NCI-H2107 (cell line): ENCODE measurements at places on chromosomes 3 and 15.

DNA sequence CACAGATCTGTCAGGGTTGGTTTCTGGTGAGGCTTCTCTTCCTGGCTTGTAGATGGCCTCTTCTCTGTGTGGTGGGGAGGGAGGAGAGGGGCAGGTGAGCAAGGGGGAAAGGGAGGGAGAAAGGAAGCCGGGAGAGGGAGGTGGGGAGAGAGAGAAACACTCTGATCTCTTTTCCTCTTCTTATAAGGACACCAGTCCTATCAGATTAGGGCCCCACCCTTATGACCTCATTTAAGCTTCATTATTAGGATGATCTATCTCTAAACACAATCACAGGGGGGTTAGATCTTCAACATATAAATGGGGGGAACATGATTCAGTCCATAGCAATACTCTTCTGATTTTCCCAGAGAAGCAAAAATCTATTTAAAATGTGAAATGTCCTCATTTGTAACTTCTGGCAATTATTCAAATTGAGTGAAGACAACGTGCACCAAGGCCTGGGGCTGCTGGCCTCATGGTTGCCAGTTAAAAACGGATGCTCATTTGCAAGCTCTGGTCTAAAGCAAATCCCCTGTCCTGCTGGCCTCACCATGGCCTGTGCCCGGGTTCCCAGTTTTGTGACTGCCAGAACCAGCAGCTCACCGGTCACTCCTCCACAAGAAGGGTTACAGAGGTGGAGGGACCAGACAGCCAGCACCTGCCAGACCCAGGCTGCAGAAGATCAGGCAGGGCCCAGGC is 8.3 kb downstream of the POMGNT2 start:
- no peak for DNase-seq

DNA sequence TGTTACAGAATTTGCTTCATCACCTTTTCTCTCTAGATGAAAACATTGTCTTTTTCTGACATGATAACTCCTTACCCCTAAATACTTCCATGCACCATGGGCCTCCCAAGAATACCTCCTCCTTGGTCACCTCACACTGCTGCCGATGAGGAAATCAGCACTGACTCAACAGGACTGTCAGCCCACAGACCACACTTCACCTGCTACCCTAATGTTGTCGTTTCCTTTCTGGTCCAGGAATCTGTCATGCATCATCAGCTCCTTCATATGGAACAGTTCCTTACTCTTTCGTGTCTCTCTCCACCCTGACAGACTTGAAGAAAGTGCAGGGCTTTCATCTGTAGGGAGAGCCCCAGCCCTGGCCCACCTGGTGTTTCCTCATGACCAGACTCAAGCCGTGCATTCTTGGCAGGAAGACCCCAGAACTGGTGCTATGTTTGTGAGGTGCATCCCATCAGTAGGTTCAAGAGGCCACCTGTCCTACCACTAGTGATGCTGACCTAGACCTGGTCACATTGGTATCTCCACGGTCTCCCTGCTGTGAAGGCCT is 41.1 kb upstream of the PLXNA1 start:
- DNase-seq = no peak

DNA sequence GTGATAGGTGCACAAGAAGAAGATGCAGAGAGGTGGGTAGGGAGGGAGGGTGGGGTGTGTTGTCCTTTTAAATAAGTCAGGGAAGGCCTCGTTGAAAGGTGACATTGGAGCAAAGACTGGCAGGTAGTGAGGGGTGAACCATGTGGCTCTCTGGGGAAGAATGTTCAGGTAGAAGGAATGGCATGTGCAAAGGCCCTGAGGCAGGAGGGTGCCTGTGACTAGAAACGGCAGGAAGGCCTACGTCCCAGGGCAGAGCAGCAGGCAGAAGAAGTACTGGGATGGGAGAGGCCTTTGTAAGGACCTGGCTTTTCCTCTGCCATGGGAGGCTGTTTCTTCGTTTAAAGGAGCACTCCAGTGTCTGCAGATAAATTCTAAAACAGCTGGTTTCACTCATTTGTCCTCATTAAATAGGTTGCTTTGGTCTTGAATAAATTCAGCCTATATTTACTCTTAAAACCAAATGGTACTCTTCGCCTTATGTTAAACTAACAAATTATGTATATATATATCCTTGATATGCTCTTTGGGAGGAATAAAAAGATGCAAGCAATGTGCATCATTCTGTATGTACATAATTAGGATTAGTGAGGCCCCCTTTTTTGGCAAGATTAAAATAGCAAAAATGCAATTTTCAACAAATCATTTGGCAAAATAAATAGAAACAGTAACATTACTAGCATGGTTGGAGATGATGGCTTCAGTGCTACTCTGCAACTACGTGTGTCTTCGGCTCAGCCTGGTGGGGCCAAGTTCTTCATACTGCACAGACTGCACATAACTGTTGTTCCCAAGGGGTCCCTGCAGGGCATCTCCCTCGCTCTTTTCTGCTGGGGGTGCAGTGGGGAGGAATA is 151.4 kb downstream of the KLF13 start:
- DNase-seq = no peak

DNA sequence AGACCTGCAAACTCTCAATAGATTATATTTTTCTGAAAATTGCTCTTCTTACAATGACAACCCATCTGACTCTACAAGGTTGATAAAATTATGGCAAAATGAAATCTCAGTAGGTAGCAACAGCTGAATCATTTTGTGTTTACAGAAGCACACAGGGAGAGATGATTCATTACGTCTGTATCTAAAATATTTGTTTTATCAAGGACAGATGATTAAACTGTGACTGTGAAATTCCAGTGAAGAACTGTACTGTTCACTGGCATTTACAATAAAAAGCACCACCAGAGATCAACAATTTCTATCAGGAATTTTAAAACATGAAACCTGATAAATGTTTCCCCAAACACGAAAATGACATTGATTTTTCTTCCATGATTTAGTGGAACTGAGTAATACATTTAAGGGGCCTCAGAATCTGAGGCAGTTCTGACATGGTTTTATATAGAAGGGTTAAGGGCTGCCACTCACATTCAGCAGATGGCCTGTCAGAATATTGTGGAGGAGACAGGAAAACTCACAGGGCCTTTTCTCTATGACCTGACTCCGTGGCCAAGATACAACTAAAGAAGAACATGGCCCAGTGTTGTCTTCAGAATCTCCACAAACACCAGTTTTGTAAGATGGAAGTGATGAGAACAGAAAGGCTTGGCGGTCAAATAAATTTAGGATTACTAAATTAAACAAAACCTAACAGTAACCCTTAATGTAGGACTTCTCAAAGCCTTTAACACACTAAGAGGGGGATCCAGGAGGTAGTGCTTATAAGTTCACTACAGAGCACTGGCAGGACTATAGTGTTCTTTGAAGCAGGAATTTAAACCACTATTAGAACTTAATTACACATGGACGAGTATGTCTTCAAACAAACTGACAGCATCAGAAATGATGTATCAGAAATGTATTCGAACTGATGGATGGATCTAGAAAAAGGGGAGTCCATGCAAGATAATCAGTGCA is 25.9 kb downstream of the RAD18 start:
- DNase-seq = no peak

- DNase-seq = no peak
These were observed 315.1 kb upstream of the MME start for GRCh38 chr3:154764856-154765640.

DNA sequence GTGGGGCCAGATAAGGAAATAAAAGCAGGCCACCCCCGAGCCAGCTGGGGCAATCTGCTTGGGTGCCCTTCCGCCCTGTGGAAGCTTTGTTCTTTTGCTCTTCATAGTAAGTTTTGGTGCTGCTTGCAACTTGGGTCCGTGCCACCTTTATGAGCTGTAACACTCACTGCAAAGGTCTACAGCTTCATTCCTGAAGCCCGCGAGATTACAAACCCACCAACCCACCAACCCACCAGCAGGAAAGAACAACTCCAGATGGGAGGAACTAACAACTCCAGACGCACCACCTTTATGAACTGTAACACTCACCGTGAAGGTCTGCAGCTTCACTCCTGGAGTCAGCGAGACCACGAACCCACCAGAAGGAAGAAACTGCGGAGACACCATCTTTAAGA is 84.2 kb upstream of the ARRDC4 start:
- no peak for DNase-seq

- no peak for DNase-seq
These were observed 40.1 kb downstream of the TRIM71 start for GRCh38 chr3:32857921-32858320.

DNA sequence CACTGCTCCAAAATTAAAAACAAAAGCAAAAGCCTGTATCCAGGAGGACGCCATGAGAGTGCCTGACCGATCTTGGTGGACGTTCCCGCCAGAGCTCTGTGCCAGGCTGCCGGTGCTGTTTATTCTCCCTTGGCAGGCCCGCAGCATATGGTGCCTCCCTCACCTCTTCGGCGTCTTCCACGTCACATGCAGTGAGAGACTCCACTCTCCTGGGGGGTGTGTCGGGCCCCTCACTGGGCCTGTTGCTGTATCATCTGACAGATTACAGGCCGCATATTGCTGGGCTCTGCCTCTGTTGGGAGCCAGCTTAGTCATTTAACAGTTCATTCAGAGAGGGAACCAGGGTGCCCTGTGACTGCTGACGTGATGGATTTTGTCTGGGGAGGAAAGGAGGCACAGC is 86.4 kb upstream of the ARRDC4 start:
- no peak for DNase-seq
